Stimulated activated CD8-positive, alpha-beta memory T cell treated with anti-CD3 and anti-CD28 coated beads, Interleukin-4, amount 100 ng/mL, for 1 hour (primary cell): ENCODE measurements at places on chromosomes 1 and 21.

DNA sequence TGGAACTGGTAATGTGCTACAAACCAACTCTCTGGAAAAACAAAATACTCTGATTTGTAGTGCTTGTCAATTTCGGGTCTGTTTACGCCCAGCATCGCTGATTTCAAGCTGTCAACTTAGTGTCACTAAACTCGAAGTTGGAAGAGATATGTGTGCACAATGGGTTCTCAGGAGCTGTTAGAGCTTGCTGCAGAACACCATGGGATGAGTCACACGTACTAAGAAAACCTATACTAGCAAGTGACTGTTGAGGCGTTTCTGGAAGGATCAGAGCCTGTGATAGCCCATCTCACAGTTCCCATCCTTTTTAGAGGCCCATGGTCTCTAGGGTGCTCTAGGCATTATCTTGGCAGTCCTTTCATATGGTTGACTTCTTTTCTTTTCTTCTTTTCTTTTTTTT, 14.3 kb downstream of the GMEB1 start:
- no peak for DNase-seq

DNA sequence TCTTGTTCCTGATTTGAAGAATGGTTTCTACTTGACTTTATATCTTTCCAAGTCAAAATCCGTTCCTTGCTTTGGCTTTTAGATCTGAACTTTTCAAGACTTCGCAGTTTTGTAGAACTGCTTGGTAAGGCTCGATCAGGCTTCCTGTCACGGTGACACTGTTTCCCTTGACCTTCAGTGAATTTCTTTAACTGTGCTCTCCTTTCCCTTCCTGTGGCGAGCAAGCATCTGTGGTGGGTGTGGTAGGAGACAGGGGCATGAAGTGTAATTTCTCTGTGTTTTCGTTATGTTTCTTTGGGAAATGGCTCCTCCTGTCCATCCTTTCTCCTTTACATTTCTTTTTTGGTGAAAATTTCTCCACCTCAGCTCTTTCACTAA, 10.4 kb downstream of the STYXL2 start:
- DNase-seq, result no peak

DNA sequence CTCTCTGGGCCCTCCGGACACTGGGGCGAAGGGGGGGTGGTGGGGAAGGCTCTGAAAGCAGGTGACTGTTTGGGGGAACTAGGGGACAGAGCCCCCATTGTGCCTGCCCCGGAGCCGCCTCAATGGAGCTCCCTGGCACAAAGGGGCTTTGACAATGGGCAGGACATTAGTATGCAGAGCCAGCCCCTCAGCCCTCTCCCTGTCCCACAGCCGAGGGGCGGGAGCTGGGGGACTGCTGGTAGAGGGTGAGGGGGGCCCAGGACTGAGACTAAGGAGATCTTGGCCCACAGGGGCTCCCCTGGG, 7.8 kb downstream of the KCNJ10 start:
- DNase-seq, result no peak

DNA sequence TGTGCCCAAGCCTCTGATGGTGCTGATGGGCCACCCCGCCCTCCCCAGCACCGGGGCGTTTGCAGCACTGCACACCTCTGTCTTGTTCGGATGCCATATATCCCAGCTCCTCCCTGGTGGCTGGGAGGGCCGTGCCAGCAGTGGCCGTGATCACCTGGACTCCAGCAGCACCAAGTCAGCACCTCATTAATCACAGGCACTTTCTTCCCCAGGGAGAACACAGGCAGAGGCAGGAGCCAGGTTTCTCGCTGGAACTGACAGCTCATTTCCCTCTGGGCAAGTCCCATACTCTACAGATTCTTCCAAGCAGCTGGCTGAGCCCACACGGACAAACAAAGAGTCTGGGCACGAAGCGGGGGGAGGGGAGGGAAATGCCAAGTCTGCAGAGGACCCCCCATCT, 141.7 kb upstream of the EDN2 start:
- DNase-seq, result no peak

- no peak for DNase-seq
Measured at GRCh38 chr1:89556726-89557444, 32.3 kb downstream of the LRRC8B start.

GRCh38 chr1:193890935-193891334, 704.5 kb upstream of the B3GALT2 start:
- no peak for DNase-seq

GRCh38 chr1:202628646-202629215, 81.5 kb downstream of the SYT2 start:
- DNase-seq, result no peak

GRCh38 chr1:11880911-11881748, 22.4 kb upstream of the NPPB start:
- DNase-seq, result no peak

- DNase-seq, result no peak
Measured at GRCh38 chr1:27149084-27149761, 5.7 kb downstream of the SLC9A1 start.

- DNase-seq, result no peak
Measured at GRCh38 chr1:39411526-39412478, 79.6 kb upstream of the BMP8A start.

DNA sequence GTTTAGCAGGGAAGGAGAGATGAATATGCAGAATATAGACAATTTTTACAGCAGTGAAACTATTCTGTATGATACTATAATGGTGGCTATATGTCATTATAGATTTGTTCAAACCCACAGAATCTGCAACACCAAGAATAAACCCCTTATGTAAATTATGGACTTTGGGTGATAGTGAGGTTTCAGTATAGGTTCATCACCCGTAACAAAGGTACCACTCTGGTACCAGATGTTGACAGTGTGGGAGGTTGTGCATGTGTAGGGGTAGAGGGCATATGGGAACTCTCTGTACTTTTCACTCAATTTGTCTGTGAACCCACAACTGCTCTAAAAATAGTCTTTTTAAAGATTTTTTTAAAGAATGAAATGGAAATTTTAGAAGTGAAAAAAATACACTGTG, 29.9 kb upstream of the PRDX6 start:
- DNase-seq, result no peak

DNA sequence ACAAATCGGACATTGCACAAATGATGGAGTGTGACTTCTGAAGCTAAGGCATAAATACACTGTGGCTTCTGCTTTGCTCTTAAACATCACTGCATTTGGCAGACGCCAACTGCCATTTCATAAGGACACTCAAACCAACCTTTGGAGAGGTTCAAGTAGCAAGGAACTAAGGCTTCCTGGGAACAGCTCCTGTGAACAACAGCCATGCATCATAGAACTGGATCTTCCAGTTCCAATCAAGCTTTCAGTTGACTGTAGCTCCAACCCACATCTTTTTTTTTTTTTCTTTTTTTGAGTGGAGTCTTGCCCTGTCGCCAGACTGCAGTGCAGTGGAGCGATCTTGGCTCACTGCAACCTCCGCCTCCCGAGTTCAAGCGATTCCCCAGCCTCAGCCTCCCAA, 10.7 kb upstream of the HUNK start:
- no peak for DNase-seq
